ENCODE measurements at places on chromosomes 7 and 10. TPM values are rescaled to one million over a fixed set of nuclear protein-coding genes. Genes with fewer than 3 reads are reported as not detected.

The NRCAM gene
- total RNA-seq: 1.4 TPM

DNA sequence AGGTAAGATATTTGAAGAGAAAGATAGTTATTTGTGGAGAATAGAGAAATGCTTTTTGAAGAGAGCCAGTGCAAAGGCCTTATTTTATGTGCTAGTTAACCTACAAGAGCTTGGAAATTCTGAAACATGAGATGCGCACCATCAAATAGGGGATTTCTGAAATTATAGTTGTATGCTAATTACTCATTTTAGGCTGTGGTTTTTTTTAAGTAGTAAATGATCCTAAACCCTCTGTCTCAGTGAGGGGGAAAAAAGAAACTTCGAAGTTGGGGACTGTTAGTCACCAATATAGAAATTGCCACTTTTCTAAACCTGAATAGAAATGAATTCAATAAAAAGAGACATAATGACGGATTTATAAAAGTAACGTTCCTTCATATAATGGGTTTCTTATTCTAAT, 119.3 kb upstream of the MDFIC start:
- no peak for DNase-seq

DNA sequence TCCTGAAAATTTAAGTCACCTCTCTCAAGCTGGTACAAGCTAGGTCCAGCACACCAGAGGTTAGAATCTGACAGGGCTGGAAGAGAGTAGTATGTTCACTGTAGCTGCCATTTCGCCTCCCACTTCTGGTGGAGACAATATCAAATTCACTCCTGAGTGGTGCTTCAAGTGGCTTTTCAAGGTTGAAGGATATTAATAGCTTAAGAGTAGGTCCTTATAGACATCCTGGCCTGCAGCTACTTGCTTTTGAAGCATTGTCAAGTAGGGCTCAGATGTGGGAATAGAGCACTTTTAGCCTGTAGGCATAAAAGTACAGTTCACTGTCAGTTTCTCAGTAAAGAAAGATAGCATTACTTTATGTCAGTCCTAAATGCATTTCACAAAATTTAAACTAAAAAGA, 270.5 kb upstream of the PLPP4 start:
- no peak for DNase-seq

GRCh38 chr7:10637991-10638390, 335.7 kb upstream of the PHF14 start:
- DNase-seq: no peak

DNA sequence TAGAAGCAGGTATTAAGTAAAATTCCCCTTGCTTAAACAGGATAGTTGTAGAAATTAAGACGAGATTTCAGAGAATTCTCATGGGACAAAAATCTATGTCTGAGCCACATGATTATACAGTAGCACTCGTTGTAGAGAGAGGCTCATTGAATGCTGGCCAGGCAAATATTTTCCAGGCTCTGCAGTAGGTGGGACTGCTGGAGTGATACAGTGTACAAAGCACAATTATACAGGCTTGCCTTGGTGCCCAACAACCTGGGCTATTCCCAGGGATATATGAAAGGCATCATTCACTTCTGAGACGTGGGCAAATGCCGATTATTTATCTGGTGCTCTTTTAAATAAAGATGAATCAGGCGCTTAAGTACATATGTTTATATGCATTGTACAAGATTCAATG, 380.6 kb downstream of the PHTF2 start:
- no peak for DNase-seq

GRCh38 chr7:151135866-151136843, 31.3 kb downstream of the GBX1 start:
- DNase-seq: peak; percentile 34

DNA sequence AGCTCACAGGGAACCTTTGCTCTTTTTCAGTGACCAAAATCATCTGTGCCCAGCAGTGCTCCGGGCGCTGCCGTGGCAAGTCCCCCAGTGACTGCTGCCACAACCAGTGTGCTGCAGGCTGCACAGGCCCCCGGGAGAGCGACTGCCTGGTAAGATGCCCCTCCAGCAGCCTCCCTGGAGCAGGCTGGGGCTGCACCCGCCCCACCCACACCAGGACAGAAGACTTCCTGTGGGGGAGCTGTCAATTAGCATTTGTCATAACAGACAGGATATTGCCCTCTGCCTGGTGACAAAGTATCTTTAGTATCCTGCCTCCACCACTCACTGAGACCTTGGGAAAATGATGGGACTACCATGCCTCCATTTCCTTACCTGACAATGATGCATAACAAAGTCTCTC, 133.7 kb downstream of the EGFR start:
- DNase-seq: no peak

DNA sequence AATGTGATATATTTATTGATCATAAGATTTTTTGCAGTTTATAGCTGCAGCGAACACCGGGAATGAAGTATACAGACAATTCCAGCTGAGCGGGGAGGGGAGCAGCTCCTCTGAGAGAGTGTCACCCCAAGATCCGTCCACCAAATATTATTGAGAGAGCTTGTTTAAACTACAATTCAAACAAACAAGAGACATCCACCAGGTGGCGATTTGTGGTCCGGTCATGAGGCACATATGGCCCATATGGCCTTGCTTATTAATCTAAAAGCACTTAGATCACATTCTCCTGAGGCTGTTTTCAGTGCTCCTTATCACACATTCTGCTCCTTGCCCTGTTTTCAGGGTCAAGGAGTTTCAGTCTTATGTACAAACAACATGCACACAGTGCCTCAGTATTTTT, 83.1 kb downstream of the THSD7A start:
- no peak for DNase-seq

GRCh38 chr7:41048771-41049170, 654.1 kb downstream of the INHBA start:
- DNase-seq: no peak

DNA sequence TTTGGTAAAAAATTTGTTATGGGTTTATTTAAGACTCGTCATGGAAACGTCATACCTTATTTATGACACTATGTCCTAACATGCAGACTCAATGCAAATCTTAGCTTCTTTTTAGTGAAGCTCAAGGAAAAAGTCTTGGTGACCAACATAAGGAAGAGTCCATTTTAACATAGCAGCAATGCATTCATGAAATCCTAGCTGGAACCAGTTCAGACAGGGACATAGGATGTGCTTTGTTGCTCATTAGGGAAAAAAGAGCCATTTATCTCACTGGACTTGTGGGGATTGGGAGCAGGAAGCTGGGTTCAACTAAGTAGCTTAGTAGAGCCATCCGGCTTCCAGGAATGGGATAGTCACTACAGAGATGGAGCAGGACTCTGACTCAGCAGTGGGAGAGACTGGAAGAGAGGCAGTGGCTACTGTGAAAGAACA, 100.7 kb upstream of the DKK1 start:
- DNase-seq: no peak

The LAMB1 gene
- total RNA-seq: 198 TPM

GRCh38 chr7:40551685-40552576, 417.1 kb downstream of the SUGCT start:
- DNase-seq: no peak

The ZNF22 gene
- 29.9 TPM for total RNA-seq

The GSTO2 gene
- total RNA-seq: 1.4 TPM

DNA sequence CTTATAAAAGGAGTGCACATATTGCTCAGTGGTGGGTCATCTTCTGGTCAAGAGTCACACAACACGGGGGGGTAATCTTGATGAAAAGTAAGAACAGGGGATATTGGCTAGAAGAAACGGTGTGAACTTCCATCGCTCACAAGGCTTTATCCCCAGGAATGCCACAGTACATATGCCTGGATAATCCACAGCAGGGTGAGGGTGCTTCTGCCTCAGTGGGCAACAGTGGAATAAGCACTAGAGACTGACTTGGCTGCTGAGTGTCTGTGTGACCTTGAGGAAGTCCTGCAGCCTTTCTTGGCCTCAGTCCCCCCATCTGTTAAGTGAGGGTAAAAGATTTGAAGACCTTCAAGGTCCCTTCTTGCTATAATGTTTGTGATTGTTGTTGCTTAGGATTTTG, 44.9 kb upstream of the SHH start:
- DNase-seq: peak; percentile 20

GRCh38 chr10:35903021-35903420, 260.9 kb upstream of the FZD8 start:
- DNase-seq: no peak

- DNase-seq: no peak
These were observed 401.7 kb downstream of the EXOC4 start for GRCh38 chr7:133654547-133654946.

The SLC25A40 gene
- 25.2 TPM for total RNA-seq

The OLAH gene
- total RNA-seq: 0.49 TPM

DNA sequence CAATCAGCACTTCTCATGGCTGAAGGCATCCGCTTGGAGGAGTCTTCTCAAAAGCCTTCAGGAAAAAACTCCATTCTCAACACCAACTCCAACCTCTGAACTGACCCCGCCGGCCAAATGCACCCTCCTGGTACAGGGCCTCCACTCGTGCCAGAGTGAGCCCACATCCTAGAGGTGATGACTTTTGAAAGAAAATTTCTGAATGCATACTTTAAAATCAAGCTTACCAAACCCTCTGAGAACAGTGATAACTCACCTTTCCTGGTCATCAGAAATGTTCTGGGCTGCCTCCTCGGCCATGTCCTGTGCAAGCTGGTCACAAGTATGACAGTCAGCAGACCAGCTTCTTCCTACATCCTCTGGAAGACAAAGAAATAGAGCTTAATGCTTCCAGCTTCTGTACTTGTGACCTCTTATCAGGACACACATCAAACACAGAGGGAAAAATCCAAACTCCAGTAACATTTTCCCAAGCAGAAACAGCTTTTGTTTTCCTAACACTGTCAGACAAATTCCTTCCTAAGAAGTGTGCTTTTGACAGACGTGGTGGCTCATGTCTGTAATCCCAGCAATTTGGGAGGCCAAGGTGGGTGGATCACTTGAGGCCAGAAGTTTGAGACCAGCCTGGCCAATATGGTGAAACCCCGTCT, at the start of gene PKD1L1:
PKD1L1 (minus strand) TSS at position 326 of the 650 bp plus-strand sequence; CDS start at position 300, 26 bp downstream.
- DNase-seq: no peak

The PLAC9 gene
- 19.6 TPM for total RNA-seq

GRCh38 chr7:158782761-158783401, 46.4 kb downstream of the ESYT2 start:
- DNase-seq: peak; percentile 92

Data from sigmoid colon (tissue), 7 donors.